ENCODE measurements at places on chromosomes 11 and 22.

DNA sequence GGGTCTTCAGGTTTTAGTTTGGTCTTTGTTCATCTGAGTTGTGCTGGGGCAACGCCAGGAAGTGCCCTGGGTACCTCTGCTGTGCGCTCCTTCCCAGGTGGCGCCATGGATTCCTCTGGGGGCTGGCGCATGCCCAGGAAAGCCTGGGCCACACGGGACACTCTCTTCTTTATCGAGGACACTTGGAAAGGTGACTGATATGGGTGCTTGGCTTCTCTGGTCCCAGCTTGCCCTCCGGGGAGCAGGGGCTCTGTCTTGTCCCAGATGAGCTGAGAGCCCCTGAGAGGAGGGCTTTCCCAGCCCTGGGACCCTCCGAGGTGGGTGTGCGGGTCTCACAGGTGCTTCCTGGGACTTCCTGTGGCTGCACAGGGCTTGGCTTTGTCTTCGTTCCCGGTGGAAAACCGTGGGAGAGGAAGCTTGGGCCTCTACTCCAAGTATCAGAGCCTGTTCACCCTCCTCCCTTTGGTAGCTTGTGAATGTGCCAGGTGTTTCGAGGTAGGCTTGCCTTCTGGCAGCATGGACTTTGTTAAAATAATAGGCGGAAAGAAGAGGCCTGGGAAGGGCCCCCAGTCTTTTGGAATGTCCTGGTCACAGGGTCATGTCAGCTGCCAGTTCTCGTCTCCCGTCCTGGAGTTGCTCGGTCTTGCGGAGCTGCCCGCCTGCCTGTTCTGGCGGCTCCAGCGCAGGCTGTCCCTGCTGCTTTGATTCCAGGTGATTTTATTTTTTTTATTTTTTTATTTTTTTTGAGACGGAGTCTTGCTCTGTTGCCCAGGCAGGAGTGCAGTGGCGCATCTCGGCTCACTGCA lies 10.1 kb upstream of the NEAT1 start:
- DNase-seq: no peak

GRCh38 chr11:62449451-62449851 lies 30.6 kb downstream of the SCGB1A1 start:
- peak; percentile 25 for DNase-seq

DNA sequence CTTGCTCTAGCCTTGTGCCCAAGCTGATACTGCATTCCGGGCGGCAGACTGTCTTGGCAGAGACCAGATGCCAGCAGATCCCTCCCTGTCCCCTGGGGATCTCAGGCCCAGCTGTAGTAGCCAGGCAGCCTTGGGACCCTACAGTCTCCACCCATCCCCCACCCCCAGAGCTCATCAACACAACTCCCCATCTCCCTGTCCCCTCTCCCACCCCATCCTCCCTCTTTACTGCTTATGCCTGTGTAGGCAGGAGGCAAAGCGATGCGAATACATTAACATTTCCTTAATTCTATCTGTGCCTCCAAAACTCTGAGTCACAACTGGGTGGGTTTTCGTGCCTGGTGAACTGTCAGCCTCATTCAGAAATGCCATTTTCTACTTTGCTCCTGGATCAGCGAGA lies 547.6 kb downstream of the BUD13 start:
- DNase-seq: no peak

DNA sequence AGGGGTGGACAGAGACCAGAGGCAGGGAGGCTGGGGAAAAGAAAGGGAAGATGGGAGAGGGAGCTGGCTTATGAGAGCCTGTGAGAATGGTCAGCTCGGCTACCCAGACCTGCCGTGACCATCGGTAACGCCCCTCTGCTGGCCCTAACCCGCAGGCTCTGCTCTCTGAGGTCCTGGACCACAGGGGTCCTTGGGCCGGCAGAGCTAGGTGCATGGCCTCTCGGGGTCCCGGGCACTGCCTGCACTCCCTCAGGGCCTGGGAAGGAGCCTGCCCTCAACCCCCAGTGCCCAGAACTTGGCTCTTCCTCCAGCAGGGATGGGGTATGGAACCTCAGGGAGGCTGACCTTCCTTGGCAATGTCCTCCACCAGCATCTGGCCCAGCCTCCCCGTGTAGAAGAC lies 13.2 kb downstream of the GGT5 start:
- no peak for DNase-seq

GRCh38 chr11:13026722-13027121 lies 17.6 kb downstream of the RASSF10 start:
- DNase-seq: no peak

GRCh38 chr11:58577555-58578135 lies 1.2 kb upstream of the ZFP91 start:
- DNase-seq: peak; percentile 94

- no peak for DNase-seq
Observed at GRCh38 chr11:55966391-55966790, 3.4 kb downstream of the OR10AG1 start.

DNA sequence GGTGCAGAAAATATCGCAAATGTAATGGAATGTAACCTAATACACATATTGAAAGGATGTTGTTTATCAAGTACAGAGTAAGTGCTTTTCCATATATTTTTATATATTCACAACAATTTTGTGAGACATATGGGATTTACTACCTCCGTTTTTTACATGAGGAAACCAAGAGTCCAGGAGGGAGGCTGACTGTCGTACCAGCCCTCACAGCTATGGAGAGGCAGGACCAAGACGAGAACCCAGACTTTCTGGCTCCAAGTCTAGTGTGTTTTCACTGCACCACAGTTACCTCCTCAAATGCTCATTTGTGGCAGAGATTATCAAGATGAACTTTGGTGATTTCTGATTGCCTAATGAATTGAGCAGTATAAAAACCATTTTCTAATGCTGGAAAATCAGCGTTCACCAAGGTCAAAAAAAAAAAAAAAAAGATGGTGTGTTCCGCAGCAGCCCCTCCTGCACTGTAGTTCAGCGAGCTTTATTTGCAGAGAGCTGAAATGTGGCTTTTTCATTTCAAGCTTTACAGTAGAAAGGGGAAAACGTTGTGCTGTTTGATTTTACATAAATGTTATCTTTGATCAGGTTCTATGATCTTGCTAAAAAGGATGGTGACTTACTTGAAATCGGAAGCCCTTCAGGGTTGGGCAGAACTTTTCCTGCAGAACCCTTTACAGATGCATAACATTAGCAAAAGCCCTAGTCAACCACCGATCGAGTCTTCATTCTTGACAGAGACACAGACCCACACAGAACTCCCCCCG lies 44.7 kb upstream of the WEE1 start:
- DNase-seq: no peak

DNA sequence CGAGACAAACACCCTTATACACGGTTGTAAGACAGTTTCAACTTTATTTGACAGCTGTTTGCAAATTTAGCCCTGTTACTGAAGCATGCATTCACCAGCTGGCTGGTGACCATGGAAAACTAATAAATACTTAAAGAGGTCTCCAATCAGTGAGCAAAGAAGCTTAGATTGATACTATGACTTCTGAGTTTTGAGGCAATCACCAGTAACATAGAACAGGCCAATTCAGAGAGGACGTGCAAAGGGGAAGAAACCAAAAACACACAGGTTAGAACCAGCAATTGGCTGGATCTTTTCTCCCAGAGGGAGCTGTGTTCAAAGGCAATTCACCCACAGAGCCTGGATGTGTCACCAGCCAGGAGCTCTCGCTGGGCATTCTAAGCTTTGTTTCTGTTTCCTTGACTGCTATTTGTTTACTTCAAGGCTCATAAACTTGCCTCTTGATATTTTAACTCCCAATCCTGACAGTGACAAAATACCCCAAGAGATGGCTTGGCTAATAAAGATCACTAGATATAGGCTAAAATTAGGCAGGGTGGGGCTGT lies 113.6 kb upstream of the MTMR2 start:
- peak; percentile 77 for DNase-seq

GRCh38 chr11:13280777-13281176 lies 3.2 kb downstream of the BMAL1 start:
- DNase-seq: no peak

DNA sequence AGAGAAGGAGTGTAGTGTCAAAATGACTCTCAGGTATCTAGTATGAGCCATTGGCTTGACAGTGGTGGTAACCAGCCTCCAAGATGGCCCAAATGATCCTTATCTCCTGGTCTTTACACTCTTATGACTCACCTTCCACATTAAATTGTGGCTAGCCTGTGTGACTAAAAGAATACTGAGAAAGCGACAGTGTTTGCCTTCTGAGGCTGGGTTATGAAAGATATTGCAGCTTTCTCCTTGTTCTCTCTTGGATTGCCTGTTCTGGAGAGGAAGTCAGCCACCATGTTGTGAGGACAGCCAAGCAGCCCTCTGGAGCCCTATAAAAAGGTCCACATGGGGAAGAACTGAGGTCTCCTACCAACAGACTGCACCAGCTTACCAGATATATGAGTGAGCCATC lies 15.8 kb downstream of the C11orf71 start:
- DNase-seq: no peak

- no peak for DNase-seq
Observed at GRCh38 chr22:46934172-46934745, 171.8 kb downstream of the TBC1D22A start.

- no peak for DNase-seq
Observed at GRCh38 chr11:92698742-92699141, 270.7 kb upstream of the MTNR1B start.

- DNase-seq: no peak
Observed at GRCh38 chr11:8034604-8035190, 46.3 kb upstream of the TUB start.

- no peak for DNase-seq
Observed at GRCh38 chr11:61985869-61986268, 18.4 kb upstream of the FTH1 start.

DNA sequence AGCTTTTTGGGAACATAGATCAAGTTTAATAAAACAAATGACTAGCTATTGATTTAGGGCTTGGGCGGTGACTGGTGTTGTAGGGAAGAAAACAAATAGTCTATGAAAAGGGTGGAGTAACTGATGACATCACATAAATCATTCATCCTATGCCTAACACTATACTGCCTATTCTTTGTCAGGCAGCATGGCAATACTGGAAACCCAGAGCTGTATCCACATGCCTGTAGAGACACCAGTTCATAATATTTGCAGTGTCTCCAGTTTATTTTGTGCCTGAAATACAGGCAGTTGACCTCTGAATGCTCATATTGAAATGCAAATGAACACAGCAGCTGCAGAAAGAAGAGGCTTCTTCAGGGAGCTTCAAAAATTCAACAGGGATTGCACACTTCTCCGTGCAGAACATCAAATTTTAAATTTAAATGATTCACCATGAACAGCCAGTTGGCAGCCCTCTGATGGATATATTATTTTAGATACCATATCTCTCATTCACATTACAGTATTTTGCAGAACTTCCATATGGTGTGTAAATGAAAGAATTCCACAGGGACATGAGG lies 283.1 kb upstream of the CTSC start:
- no peak for DNase-seq

DNA sequence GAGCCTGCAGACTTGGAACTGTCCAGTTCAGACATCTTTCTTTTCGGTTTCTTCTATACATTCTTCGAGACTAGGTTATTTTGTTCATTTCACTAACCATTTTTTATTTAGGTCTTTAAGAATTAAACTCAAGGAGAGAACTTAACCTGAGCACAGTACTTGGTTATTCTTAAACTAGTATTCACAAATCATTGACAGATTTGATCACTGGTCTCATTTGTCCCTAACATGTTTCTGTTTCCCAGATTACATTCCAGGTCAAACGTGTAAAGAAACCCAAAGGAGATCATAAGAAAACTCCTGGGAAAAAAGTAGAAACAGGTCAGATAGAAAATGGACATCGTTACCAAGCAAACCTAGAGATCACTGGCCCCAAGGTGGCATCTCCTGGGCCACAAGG lies 85.1 kb downstream of the TTC17 start:
- DNase-seq: no peak

- no peak for DNase-seq
Observed at GRCh38 chr22:40128989-40129388, 48.7 kb upstream of the TNRC6B start.

GRCh38 chr11:79392161-79392560 lies 48.7 kb downstream of the TENM4 start:
- DNase-seq: no peak

GRCh38 chr22:23497016-23497885 lies 82.8 kb downstream of the IGLL1 start:
- DNase-seq: no peak

- no peak for DNase-seq
Observed at GRCh38 chr11:626475-627307, at the start of gene SCT. TSS of gene SCT (minus strand) at chr11:627181. CDS start at chr11:627143, 38 bp downstream.

- DNase-seq: no peak
Observed at GRCh38 chr11:106186630-106187029, 109.2 kb downstream of the AASDHPPT start.

DNA sequence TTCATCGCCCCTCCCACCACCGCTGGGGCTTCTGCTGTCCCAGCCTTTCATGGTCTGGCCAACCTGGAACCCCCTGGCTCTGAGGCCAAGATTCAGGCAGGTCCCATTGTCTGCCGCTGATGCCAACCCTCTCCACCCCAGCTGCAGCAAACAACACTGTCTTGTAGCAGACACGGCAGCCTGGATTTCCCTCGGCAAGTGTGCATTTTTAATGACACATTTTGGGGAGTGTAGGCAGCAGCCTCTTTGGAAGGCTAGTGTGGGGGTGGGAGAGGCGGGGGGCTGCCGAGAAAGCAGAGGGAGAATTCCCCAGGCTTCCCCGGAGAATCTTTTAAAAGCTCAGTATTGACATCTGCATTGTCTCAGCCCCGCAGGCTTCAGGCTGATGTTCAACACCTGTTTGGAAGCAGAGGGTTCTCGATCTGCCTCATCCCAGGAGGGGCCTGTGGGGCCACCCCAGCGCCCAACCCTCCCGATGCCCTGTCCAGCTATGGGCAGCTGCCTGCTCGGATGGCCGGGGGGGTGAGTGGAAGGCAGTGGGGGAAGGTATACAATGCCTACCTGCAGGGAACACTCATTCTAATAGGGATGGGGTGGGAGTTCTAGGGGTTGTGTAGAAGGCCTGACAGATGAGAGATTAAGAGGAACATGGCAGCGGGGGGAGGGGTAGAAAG lies 41.5 kb downstream of the NECTIN1 start:
- no peak for DNase-seq

GRCh38 chr11:66619080-66619554 lies 2.7 kb downstream of the RBM14 start:
- DNase-seq: peak; percentile 13

DNA sequence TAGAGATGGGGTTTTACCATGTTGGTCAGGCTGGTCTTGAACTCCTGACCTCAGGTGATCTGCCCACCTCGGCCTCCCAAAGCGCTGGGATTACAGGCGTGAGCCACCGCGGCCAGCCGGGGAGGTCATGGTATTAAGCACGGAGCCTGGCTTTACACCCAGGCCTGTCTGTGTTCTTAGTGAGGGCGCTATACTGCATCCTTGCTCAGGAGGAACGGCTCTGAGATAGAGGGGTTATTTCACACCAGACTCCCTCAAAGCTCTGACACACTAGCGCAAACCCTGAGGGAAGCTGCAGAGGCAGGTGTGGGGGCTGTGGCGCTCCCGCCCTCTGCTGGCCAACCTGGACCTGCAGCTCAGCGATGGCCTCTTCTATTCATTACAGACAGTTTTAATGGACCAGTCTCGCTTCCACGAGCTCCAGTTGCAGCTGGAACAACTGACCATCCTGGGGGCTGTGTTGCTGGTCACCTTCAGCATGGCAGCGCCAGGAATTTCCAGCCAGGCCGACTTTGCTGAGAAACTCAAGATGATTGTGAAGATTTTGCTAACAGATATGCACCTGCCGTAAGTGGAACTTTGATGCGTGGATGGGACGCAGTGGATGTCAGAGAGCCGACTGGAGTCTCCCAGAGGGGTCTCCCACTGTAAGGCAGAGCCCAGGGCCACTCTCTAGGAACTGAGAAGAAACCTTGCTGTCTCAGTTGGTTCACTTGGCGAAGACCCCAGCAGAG lies 26.2 kb downstream of the TCP11L1 start:
- peak; percentile 69 for DNase-seq

GRCh38 chr22:20039683-20040325 lies 18.9 kb downstream of the TANGO2 start:
- DNase-seq: no peak

- peak; percentile 92 for DNase-seq
Observed at GRCh38 chr11:12110201-12110713, at the start of gene MICAL2. TSS of gene MICAL2 (plus strand) at chr11:12110590. CDS start at chr11:12162156, 51,566 bp downstream.

Measured in SW480 (cell line).